Inflammatory macrophage (primary cell): ENCODE measurements at places on chromosomes 6 and 20.

GRCh38 chr6:12258591-12259075 is 31.5 kb upstream of the EDN1 start:
- DNase-seq, result no peak

GRCh38 chr6:46967826-46968349 is 46.1 kb upstream of the ADGRF5 start:
- no peak for DNase-seq

DNA sequence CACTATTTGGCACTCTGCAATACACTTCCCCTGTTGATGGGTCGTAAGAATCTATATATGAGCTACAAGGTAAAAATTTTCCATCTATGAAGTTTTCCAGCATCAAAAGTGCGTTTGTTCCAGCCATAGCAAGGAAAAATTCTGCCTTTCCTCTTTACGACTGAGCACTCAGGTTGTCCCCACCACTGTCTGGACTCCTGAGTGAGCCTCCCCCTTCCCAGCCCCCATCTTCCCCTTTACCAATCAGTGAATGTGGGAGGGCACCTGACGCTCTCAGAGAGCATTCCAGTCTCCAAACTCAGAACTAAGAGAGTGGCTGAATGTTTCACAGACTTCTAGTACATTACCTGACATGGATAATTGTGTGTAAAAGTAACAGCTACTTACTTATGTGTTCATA is at the start of gene ALDH8A1:
TSS of gene ALDH8A1 (minus strand) at position 175 of the 400 bp plus-strand sequence. CDS start at position 127, 48 bp downstream.
- DNase-seq, result no peak

- peak; percentile 33 for DNase-seq
Measured at GRCh38 chr20:3311623-3312022, 72.6 kb upstream of the SLC4A11 start.
